Suppressor macrophage (primary cell): ENCODE measurements at places on chromosomes 4 and X.

DNA sequence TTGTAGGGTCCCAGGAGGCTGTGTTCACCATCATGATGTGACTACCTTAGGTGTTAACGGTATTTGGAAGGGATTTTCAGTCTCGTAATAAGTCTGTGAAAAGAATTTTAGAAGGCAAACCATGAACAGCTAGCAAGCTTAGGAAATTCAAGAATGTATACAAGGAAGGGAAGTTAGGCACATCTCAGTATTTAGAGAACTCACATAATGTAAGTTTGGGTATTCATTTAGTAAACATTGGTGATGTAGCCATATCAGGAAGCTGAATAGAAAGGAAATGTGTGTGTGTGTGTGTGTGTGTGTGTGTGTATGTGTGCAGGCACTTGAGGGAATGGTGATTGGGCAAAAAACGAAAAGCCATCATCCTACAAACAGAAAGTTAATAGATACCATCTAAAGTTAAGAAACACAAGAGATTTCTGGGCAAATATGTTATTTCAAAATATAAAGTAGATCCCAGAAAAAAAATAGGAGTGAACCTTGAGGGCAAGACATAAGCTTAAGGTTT is 34.7 kb upstream of the PRKX start:
- no peak for DNase-seq

DNA sequence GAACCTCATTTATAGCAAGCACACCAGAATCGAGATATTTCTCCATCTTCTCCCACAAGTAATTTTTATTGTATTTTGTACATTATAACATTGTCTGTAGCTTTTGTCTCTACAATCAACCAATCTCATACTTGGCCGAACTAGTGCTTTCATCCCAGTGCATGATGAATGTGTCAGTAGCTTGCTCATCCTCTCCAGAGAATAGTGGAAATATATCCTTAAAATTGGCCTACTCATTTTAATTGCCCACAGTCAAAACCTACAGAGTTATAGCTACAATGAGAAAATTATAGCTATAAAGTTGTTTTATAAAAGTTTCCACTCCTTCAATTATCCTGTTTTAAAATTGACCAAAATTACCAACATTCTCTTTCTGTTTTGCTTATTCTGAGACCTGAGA is 103.8 kb downstream of the MAPK10 start:
- DNase-seq, result no peak

- no peak for DNase-seq
These were observed 58.9 kb upstream of the QRFPR start for GRCh38 chr4:121439669-121440068.

- no peak for DNase-seq
These were observed 69.9 kb upstream of the TNIP3 start for GRCh38 chr4:121233982-121234381.

- no peak for DNase-seq
These were observed 36.7 kb upstream of the MXD4 start for GRCh38 chr4:2298532-2298991.

DNA sequence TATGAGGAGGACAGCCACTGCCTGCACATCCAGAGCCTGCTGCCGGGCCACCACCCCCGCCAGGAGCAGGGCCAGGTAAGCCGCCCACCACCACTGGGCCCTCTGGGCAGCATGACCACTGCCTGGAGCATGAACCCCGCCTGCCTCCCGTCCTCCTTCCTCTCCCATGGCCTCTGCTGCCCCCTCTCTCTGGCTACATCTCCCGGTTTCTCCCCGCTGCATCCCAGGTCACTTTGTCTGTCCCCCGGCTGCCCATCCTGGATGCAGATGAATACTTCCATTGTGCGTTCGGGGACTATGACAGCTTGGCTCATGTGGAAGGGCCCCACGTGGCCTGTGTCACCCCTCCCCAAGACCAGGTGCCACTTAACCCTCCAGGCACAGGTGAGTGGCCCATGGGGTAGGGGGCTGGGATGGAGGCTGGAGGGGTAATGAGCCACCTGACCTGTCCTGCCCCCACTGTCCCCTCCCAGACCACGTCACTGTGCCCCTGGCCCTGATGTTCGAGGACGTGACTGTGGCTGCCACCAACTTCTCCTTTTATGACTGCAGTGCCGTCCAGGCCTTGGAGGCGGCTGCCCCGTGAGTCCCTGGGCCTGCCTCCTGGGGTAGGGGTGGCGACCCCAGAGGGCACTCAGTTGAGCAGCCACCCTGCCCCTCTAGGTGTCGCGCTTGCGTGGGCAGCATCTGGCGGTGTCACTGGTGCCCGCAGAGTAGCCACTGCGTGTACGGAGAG is 6.0 kb downstream of the PLXNB3 start:
- DNase-seq, result peak; percentile 6

GRCh38 chr4:95000076-95000648 is 242.4 kb downstream of the BMPR1B start:
- DNase-seq, result no peak

- DNase-seq, result no peak
These were observed 95.8 kb downstream of the MBNL3 start for GRCh38 chrX:132393085-132393484.

DNA sequence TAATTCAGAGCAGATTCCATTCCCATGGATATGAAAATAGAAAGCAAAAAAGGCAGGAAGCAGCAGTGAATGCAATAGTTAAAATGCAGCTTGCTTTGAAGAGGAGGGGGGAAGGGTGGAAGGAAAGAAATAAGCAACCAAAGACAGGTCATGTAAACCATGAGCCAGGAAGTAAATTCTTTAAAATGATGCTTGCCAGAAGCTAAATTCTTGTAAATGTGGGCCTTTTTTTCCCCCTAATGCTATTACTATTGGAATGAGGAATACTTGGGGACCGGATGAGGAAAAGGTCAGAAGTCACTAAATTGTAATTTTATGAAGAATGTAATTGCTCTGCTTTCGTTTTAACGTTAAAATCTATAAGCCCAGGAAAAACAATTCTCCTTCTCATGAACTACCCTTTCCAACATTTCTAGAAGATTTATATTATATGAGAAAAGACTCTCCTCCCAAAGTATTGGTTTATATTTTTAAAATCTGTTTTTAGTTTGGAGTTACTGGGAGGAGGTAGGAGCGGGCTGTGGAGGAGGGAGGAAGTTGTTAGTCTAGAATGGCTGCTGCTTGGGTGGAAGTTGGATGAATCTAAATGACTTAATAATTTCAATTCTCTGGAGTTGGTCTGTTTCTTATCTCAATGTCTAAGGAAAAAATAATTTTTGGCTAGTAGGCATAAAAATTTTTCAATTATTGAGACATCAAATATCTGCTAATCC is 77.6 kb upstream of the PCDH18 start:
- no peak for DNase-seq

- DNase-seq, result no peak
These were observed 75.5 kb downstream of the MOSPD2 start for GRCh38 chrX:14948691-14949090.

DNA sequence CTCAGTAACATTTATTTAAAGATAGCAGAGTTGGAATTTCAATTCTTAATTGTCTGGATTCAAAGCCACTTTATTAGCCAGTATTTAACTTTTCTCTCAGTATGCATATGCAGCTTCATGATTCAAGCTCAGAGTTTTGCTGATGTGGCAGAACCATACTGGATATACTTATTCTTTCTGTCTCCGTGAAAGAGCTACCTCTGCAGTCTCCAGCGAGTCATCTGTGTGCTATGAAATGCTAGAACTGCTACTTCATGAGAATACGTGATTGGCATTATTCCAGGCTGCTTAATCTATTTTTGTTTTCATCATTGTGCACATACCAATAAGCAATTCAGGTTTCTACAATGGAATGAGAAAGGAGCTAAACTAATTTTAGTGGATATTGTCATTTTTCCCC is 743.7 kb downstream of the C4orf33 start:
- no peak for DNase-seq

DNA sequence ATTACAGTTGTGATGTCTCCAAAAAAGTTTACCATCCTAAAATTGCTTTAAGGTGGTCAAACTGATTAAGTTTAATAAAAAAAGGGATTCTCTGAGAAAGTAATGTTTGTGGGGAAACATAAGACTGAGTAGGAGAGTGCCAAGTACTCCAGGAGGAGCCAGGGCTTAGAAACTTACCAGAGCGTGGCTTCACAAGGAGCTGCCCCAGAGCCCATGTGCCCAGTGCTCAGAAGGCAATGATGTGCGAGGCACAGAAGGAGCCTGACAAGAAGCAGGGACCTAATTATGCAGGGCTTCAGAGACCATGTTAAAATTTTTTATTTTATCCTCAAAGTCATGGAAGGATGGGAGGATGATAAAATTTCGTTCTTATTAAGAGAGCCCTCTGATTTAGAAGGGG is 204.2 kb downstream of the PALLD start:
- no peak for DNase-seq

GRCh38 chr4:90080116-90080515 is 47.1 kb upstream of the CCSER1 start:
- DNase-seq, result no peak

- DNase-seq, result no peak
These were observed 5.8 kb downstream of the VMA21 start for GRCh38 chrX:151402719-151403390.

- DNase-seq, result peak; percentile 15
These were observed 1.2 kb downstream of the GABRB1 start for GRCh38 chr4:47032405-47033106.

DNA sequence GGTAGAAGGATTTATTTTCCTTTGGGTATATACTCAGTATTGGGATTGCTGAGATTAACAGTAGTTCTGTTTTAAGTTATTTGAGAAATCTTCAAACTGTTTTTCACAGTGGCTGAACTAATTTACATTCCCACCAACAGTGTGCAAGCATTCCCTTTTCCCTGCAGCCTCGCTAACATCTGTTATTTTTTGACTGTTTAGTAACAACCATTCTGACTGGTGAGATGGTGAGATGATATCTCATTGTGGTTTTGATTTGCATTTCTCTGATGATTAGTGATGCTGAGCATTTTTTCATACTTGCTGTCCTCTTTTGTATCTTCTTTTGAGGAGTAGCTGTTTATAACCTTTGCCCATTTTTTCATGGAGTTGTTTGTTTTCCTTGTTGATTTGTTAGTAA is 457.8 kb downstream of the TRAM1L1 start:
- DNase-seq, result no peak

- DNase-seq, result no peak
These were observed 164.1 kb downstream of the PPP3CA start for GRCh38 chr4:101183221-101183620.

- no peak for DNase-seq
These were observed 27.4 kb downstream of the TAF7L start for GRCh38 chrX:101263766-101264165.

GRCh38 chr4:148116969-148117368 is 325.2 kb downstream of the NR3C2 start:
- no peak for DNase-seq

DNA sequence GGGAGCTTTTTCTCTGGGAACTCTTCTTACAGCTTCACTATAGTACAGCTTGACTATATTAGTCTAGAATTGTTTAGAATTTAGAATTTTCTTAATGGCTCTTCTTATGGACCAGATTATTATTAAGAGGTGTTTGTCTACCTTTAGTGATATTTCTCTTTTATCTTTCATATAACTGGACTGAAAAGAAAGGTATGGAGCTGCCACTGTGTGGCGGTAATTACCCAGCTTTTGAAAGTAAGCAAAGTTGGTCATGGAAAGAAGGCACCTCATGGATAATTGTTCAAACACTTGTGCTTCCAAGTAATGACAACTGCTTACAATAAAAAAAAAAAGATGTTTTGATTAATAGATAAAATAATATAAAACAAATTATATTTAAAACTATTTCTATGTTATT is 1112.5 kb downstream of the TECRL start:
- no peak for DNase-seq

- DNase-seq, result peak; percentile 4
These were observed 63.5 kb upstream of the WDR17 start for GRCh38 chr4:176002007-176002613.

DNA sequence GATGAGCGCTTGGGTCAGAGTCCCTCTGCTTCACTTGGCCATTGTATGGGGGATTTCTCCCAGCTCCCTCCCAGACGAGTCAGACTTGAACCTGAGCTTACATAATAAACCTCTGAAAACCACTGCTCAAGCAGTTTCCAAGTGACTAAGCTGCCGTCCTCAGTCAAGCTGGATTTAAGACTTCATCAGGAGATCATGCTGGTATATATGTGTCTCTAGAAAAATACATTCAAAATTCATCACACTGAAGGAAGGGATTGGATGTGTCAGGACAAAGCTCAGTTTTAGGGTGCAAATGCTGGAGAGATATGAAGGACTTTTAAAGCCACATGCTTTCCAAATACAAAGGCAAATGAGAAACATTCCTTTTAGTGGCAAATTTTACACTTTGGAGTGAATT is 114.3 kb downstream of the QDPR start:
- DNase-seq, result no peak

- DNase-seq, result no peak
These were observed 14.9 kb upstream of the PIM2 start for GRCh38 chrX:48933757-48934156.

GRCh38 chr4:63017300-63017699 is 1392.0 kb downstream of the TECRL start:
- no peak for DNase-seq

GRCh38 chrX:7110821-7111276 is 36.7 kb upstream of the STS start:
- no peak for DNase-seq

GRCh38 chrX:78653118-78653822 is 5.9 kb downstream of the RTL3 start:
- peak; percentile 61 for DNase-seq

- DNase-seq, result no peak
These were observed 17.8 kb downstream of the PSAPL1 start for GRCh38 chr4:7416745-7417432.

DNA sequence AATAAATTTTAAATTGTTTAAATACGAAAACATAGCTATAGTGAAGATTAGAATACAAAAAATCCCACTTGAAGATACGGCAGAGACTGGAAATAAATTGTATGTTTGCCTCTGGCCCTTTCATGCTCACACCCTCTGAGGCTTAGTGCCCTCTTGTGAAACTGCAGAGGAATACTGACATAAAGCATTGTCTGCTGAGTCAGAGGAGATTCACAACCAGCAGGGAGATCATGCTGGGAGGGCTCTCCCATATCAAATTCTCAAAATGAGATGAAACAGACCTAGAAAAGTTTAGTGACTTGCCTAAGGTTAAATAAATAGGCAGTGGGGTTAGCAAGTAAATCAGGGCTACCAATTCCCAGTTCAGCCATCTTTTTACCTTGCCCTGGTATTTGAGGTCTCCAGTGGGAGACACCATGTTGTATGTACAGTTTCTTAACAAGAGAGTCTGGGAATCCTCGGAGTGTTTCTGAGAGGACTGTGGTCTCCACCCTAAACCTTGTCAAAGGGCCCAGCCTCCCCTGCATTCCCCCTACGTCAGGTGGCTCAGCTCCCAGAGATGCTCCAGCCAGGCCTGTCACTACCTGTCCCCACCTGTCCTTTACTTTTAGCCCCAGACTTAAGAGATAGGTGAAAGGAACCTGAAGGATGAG is 581.4 kb upstream of the DIPK2B start:
- peak; percentile 59 for DNase-seq

- no peak for DNase-seq
These were observed 293.2 kb upstream of the LCORL start for GRCh38 chr4:18314731-18315130.

DNA sequence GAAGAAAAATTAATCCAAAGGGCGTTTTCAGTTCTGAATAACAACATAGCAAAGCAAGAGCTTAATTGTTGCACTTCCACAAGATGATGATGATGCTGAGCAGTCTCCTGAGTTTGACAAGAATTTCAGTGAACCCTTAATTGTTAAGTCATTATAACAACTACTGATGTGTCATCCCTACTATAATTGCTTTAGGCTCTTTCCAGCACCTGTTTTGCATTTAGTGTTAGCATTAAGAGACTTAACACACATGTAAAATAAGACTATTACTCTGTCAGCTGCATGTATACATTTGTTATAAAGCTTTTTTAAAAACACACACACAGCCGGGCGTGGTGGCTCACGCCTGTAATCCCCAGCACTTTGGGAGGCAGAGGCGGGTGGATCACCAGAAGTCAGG is 37.9 kb upstream of the GALNT7 start:
- DNase-seq, result no peak
